ENCODE measurements at places on chromosomes 3 and 15.

DNA sequence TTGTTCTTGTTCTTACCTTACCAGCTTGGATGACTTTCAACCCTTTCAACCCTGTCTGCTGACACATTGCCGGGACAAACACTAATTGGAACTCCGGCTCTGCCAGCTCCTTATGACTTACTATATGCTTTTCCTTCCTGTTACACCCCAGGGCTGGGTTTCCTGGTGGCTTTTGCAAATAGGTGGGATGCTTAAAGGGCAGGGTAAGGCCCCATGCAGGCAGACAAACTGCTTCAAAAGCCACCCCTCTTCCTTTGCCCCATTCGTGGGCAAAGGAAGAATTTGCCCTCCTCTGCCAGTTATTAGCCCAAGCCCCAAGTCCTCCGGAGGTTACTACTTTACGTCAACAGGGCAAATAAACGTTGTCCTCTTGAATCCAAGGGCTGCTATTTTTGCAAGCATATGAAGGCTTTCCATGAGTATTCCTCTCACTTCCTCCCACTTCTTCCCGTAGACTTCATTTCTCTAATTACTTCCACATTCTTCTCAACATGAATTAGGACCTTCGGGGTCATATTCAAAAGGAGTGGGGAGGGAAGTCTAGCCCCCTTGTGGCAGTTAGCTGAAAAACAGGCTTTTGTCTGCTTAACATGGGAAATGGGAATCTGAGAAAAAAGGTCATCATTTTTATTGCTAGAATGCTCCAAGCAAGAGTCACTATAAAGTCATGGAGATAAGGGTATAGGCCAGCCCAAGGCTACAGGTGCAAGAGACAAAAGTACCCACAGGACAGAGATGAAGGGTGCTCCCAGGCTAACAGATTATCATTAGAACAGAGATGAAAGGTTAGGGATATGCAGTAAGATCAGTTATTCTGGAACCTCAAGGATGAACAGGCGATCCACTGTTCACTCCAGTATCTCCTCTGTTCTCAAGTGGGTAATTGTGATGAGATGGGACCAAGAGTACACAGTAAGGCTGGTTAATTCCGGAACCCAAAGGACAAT, 56.3 kb upstream of the FSTL1 start:
- no peak for DNase-seq

DNA sequence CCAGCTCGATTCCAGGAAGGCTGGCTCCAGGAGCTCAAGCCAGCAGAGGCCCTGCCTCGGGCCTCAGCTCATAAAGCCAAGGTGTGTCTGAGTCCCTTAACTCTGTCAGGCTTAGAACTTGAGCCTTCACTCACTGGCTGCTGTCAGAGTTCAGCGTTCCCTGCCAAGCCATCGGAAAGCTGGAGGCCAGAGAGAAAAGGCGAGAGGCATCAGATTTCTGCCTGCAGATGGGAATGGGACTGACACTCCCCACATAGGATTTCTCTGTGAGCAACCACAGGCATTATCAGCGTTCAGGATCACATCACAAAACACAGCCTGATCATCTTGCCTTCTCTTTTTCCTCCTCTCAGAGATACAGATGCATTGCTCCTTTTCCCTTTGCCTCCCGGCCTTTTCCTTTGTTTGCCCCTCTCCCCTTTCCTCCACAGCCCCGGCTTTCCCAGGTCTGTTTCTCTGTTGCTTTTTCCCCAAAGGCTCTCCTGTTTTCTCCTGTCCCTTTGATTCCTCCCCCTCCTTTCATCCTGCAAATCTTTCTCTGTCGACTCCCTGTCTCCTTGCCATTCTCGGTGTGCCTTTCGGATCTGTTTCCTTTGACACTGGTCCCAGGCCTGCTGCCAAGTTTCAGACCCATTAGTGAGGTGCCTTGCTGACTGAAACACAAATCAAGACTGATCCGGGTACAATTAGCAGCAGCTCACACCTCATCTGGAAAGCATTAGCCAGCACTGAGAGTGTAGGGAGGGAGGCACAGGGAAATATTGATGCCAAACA, 44.5 kb upstream of the BOC start:
- no peak for DNase-seq

DNA sequence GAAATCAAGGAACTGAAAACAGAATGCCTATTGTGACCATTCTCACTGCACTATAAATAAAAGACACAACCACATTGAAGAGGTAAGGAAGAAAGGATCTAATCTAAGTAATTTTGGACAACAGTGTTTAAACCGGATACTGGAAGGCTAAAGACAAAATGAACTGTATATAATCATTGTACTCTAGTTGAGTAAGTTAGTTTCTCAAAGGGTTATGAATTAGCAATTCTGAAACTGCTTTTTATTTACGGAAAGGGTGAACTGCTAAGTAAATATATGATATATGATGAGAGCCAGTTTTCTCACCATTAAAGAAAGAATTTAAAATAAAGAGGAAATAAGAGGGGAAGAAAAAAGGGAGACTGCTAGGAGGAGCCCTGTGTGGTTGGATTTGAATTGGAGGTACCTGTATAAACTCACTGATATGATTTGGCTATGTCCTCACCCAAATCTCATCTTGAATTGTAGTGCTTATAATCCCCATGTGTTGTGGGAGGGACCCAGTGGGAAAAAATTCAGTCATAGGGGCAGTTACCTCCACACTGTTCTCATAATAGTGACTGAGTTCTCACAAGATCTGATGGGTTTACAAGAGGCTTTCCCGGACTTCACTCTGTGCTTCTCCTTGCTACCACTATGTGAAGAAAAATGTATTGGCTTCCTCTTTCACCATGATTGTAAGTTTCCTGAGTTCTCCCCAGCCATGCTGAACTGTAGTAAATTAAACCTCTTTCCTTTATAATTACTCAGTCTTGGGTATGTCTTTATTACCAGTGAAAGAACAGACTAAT, 607.7 kb downstream of the PYDC2 start:
- DNase-seq, result no peak

GRCh38 chr3:114308830-114309229, 15.0 kb downstream of the TIGIT start:
- no peak for DNase-seq

Measured in thoracic aorta (tissue), 2 donors.